Tibial nerve (tissue), 4 donors: ENCODE measurements at places on chromosomes 2 and 18.

- H3K4me3 ChIP-seq, result peak overlapping the region; percentile 11
Measured at GRCh38 chr2:218783688-218784087, 1.7 kb downstream of the CYP27A1 start.

DNA sequence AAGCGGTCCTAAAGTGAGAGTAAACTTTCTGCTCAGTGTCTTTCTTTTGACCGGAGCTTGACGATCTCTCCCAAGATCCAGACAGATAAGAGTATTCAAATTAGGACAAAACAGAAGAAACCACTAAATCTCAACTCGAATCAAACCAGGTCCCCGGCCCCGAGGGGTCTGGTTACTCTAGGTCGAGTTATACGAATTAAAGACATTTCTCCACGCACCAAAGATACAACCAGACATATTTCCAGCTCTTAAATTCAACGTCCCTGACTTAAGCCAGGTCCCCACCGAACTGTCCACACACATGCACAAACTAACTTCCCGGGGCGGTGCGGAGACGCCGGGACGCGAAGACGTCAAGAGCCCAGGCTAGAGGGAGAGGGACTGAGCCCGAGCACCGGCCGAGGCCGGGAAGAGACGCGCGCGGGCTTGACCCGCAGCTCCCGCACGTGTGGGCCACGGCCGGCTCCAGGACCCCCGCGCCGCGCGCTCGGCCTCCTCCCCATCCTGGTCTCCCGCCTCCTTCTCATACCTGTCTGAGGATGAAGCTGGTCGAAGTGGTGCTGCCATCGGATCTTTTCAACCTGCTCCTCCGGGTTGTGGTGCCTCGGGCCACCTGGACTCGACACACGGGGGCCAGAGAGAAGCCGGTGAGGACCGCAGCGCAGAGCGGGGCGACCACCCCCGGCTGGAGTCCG lies 896 bp downstream of the CACNB4 start:
- H3K36me3 ChIP-seq, result no peaks in the 10 kb centered on the region
- no peaks in the 10 kb centered on the region for H3K27me3 ChIP-seq
- H3K4me1 ChIP-seq, result peaks cover 4% of the 10 kb centered on the region
- H3K4me3 ChIP-seq, result peak overlapping the region; percentile 68
- peak overlapping the region; percentile 19 for H3K27ac ChIP-seq
- no peak for DNase-seq

DNA sequence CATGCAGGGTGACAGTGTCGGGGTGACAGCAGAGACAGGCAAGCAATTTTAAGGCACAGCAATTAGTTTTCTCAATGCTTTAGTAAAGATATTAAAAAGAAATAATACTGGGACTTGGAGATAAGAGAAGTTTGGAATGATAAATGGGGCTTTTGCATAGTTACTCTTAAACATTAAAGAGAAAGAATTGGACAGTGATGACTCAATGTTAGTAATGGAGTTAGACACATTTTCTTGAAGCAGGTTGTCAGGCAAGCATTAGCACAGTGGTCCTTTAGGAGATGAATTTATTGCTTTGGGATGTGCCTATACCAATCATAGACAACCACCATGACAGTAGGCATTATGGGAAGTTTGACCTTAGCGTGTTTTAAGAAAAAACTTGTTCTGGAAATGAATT lies 228.3 kb upstream of the RAB12 start:
- no peaks in the 10 kb centered on the region for H3K36me3 ChIP-seq
- no peak for DNase-seq
- no peak overlapping the region for H3K4me3 ChIP-seq
- H3K27ac ChIP-seq, result no peak overlapping the region

GRCh38 chr2:58237741-58238140 lies 3.4 kb downstream of the FANCL start:
- no peak overlapping the region for H3K4me3 ChIP-seq
- no peak for DNase-seq
- H3K27me3 ChIP-seq, result no peaks in the 10 kb centered on the region
